Activated CD8-positive, alpha-beta memory T cell treated with anti-CD3 and anti-CD28 coated beads for 1 hour (primary cell): ENCODE measurements at places on chromosomes 2 and 18.

DNA sequence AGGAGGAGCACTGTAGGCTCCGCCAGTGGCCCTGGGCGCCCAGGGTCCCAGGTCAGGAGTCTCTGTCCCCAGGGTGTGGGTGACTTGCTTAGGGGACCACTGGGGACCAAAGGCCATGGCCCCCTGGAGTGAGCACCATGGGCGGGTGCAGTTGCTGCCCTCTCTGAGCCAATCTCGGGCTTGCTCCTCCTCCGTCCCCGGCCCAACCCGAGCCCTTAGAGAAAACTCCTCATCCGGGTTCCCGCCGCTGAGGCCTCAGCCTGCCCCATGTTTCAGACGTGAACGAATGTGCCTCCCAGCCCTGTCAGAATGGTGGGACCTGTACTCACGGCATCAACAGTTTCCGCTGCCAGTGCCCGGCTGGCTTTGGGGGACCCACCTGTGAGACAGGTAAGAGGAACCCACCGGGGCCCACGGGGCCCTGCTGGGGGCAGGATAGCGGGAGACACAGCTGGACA, 38.6 kb downstream of the SNED1 start:
- no peak for DNase-seq

- DNase-seq = no peak
Measured at GRCh38 chr18:23966909-23967308, 47.6 kb upstream of the TTC39C start.

- DNase-seq = no peak
Measured at GRCh38 chr2:45009303-45009927, at the start of gene SIX2. Gene SIX2, minus strand, starts transcription at chr2:45009452. Its CDS starts 342 bp downstream, at chr2:45009110.

DNA sequence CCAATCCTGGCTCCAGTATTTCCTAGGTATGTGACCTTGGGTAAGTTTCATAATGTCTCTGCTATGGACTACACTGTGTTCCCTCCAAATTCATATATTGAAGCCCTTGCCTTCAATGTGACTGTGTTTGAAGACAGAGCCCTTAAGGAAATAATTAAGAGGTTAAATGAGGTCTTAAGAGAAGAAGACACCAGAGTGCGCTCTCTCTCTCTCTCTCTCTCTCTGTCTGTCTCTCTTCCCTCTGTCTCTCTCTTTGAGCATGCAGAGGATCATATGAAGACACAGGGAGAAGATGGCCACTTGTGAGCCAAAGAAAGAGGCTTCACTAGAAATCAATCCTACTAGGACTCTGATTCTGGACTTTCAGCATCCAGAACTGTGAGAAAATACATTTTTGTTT, 52.2 kb downstream of the NXPH2 start:
- no peak for DNase-seq

GRCh38 chr18:58484989-58485981, 143.6 kb downstream of the ALPK2 start:
- no peak for DNase-seq
